ENCODE measurements at places on chromosomes 6 and 20. TPM values are rescaled to one million over a fixed set of nuclear protein-coding genes. Genes with fewer than 3 reads are reported as not detected.

GPR6 gene
- total RNA-seq: not detected

C20orf141 gene
- total RNA-seq: not detected

KIF13A gene
- total RNA-seq: 73.8 TPM

SUMO4 gene
- total RNA-seq: 5.4 TPM

DNA sequence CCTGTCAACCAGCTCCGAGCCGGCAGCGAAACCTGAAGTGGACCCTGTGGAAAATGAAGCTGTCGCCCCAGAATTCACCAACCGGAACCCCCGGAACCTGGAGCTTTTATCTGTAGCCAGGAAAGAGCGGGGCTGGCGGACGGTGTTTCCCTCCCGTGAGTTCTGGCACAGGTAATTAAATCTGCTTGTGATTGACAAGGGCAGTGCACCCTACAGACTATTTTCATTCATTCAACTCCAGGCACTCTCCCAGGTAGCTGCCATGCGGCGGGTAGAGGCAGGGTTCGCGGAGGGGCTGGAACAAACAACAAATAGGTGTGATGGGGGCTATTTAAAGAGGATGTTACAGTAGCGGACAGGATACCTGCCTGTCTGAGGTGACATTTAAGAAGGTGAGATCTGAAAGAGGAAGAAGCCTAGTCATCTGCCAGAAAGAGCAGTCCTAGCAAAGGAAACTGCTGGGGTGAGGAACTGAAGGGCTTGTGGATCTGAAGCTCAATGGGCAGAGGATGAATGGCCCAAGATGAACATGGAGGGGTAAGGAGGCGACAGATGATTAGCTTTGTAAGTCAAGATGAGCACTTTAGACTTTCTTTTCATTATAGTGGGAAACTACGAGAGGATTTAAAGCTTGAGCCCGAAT, 810 bp downstream of the MRPL18 start:
- H3K27ac ChIP-seq: peak overlapping the region; percentile 98
- H3K4me3 ChIP-seq: peak overlapping the region; percentile 96
- no peaks in the 10 kb centered on the region for H3K4me1 ChIP-seq
- no peaks in the 10 kb centered on the region for H3K27me3 ChIP-seq

DNA sequence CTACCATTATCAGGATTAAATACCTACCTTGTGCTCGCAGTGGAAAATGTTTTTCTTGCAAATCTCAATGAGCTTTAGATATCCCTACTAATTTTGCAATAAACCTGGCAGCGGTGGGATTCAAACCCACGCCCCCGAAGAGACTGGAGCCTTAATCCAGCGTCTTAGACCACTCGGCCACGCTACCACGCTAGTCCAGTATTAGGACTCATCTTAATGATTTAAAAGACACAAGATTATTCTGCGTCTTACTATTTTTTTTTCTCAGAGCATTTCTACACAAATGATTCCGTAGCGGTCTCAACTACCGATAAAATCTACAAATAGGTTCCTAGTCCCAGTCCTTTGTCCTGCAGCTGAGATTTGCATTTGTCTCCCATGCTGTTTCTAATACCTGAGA, 35.2 kb upstream of the ZSCAN23 start:
- H3K36me3 ChIP-seq: no peaks in the 10 kb centered on the region
- H3K27ac ChIP-seq: no peak overlapping the region
- no peak overlapping the region for H3K4me3 ChIP-seq
- DNase-seq: no peak
- no peaks in the 10 kb centered on the region for H3K4me1 ChIP-seq

DNA sequence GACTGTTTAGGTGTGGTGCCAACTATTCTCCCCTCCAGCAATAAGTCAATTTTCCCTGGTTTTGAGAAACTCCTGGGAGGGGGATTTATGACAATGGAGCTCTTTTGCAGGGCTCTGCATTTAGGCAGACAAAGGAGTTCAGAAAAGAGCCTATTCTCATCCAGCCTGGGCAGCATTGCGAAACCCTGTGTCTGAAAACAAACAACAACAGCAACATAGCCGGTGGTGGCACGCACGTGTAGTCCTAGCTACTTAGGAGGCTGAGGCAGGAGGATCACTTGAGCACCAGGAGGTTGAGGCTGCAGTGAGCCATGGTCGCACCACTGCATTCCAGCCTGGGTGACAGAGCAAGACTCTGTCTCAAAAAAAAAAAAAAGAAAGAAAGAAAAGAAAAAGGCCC, 6.4 kb downstream of the CLPS start:
- peaks cover 34% of the 10 kb centered on the region for H3K27me3 ChIP-seq
- no peaks in the 10 kb centered on the region for H3K36me3 ChIP-seq
- H3K27ac ChIP-seq: no peak overlapping the region
- no peaks in the 10 kb centered on the region for H3K4me1 ChIP-seq

GRCh38 chr6:74075323-74075722, 379.3 kb downstream of the CD109 start:
- DNase-seq: peak; percentile 85
- no peaks in the 10 kb centered on the region for H3K27me3 ChIP-seq
- no peaks in the 10 kb centered on the region for H3K36me3 ChIP-seq
- H3K4me1 ChIP-seq: peaks cover 16% of the 10 kb centered on the region
- no peak overlapping the region for H3K4me3 ChIP-seq

DNA sequence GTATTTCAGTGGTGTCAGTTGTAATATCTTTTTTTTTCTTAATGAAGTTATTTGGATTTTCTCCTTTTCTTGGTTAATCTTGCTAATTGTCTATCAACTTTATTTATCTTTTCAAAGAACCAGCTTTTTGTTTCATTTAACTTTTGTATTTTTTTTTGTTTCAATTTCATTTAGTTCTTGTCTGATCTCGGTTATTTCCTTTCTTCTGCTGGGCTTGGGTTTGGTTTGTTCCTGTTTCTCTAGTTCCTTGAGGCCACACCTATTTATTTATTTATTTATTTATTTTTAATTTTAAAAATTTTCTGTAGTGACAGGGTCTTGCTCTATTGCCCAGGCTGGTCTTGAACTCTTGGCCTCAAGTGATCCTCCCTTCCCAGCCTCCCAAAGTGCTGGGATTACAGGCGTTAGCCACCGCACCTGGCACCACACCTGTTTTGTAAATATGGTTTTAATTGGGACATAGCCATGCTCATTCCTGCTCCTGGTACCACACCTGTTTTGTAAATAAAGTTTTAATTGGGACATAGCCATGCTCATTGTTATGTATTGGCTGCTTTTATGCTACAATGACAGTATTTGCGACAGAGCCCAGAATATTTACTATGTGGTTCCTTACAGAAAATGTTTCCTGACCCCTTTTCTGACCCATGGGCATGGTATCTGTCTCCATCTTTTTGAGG, 22.2 kb downstream of the KDM1B start:
- no peak overlapping the region for H3K4me3 ChIP-seq
- no peaks in the 10 kb centered on the region for H3K27me3 ChIP-seq
- no peaks in the 10 kb centered on the region for H3K4me1 ChIP-seq
- no peak overlapping the region for H3K27ac ChIP-seq

- H3K4me1 ChIP-seq: no peaks in the 10 kb centered on the region
- H3K4me3 ChIP-seq: no peak overlapping the region
- DNase-seq: no peak
- H3K27ac ChIP-seq: no peak overlapping the region
- no peaks in the 10 kb centered on the region for H3K27me3 ChIP-seq
- H3K36me3 ChIP-seq: no peaks in the 10 kb centered on the region
Measured at GRCh38 chr6:107625264-107625663, 135.3 kb downstream of the SOBP start.

- H3K36me3 ChIP-seq: no peaks in the 10 kb centered on the region
- H3K4me1 ChIP-seq: no peaks in the 10 kb centered on the region
- no peak overlapping the region for H3K27ac ChIP-seq
- H3K4me3 ChIP-seq: no peak overlapping the region
- H3K27me3 ChIP-seq: no peaks in the 10 kb centered on the region
- DNase-seq: no peak
Measured at GRCh38 chr6:2187826-2188225, 57.6 kb downstream of the GMDS start.

- no peaks in the 10 kb centered on the region for H3K36me3 ChIP-seq
- H3K27me3 ChIP-seq: no peaks in the 10 kb centered on the region
- no peak overlapping the region for H3K27ac ChIP-seq
- no peaks in the 10 kb centered on the region for H3K4me1 ChIP-seq
- H3K4me3 ChIP-seq: no peak overlapping the region
Measured at GRCh38 chr6:85493389-85493788, 43.5 kb downstream of the NT5E start.

GRCh38 chr20:54062812-54063280, 7.5 kb downstream of the BCAS1 start:
- H3K4me3 ChIP-seq: no peak overlapping the region
- H3K27me3 ChIP-seq: no peaks in the 10 kb centered on the region
- DNase-seq: no peak
- H3K36me3 ChIP-seq: no peaks in the 10 kb centered on the region
- no peak overlapping the region for H3K27ac ChIP-seq
- no peaks in the 10 kb centered on the region for H3K4me1 ChIP-seq

DNA sequence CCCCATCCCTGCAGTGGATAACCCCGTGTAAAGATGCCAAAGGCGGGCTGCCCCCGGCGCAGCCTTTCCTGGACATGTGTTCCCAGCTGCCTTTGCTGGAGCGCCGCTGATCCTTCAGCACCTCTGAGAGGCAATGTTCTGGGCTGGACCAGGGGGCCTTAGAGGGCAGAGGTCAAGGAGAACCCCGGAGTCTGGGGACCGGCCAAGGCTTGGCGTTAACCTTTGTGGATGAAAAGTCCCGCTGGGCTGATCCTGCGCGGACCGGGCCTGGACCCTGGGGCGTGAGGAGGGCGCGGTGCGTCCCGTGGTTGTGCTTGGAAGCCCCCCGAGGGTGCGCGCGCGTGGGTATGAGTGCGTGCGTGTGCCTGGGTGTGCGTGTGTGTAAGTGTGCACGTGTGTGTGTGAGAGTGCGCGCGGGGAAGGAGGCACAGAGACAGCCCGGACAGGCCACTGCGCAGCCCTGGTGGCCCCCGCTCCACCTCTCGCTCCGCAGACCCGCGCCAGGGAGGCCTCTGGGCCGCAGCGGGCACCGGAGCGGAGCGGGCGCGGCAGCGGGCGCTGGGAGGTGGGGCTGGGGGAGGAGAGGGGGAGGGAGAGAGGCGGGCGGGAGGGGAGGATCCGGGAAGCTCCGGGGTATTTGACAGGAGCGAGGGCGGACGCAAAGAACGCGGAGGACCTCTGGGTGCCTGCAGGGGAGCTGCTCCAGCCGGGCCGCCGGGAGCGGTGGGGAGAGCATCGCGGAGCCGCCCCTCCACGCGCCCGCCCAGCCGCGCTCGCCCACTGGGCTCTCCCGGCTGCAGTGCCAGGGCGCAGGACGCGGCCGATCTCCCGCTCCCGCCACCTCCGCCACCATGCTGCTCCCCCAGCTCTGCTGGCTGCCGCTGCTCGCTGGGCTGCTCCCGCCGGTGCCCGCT, at the start of gene SMOC2:
Gene SMOC2 (plus strand): TSS at position 665 of the 914 bp plus-strand sequence. CDS start 187 bp downstream, at position 852.
- DNase-seq: no peak
- peak within 1 kb of the TSS; percentile 75 for H3K4me3 ChIP-seq
- H3K27me3 ChIP-seq: no peaks in the 10 kb centered on the region
- H3K27ac ChIP-seq: peak within 1 kb of the TSS; percentile 68
- no peaks in the 10 kb centered on the region for H3K36me3 ChIP-seq
- no peaks in the 10 kb centered on the region for H3K4me1 ChIP-seq

DNA sequence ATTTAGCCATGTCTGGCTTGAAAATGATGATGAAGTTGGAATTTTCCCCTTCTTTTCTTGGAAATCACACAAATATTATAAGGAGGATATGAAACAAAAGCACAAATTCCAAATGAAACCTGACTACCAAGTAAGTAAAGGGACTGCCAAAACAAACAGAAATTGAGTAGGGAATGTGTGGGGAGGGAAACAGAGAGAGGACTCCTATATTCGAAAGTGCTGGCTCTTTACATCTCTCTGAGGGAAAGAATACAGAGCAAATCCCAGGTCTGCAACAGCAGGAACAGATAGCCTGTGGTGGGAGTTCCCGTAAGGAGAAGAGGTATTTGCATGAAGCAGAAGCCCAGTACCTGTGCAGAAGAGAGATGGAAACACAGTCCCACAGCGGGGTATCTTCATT, 583.7 kb downstream of the EPM2A start:
- H3K4me1 ChIP-seq: peaks cover 16% of the 10 kb centered on the region
- no peaks in the 10 kb centered on the region for H3K36me3 ChIP-seq
- no peak overlapping the region for H3K4me3 ChIP-seq
- no peaks in the 10 kb centered on the region for H3K27me3 ChIP-seq

GRCh38 chr6:15715060-15715459, 52.2 kb upstream of the DTNBP1 start:
- no peak overlapping the region for H3K4me3 ChIP-seq
- DNase-seq: no peak
- H3K36me3 ChIP-seq: no peaks in the 10 kb centered on the region
- no peaks in the 10 kb centered on the region for H3K27me3 ChIP-seq
- H3K27ac ChIP-seq: no peak overlapping the region
- no peaks in the 10 kb centered on the region for H3K4me1 ChIP-seq

- no peaks in the 10 kb centered on the region for H3K4me1 ChIP-seq
- no peaks in the 10 kb centered on the region for H3K27me3 ChIP-seq
- DNase-seq: no peak
Measured at GRCh38 chr20:19692100-19692499, 66.0 kb upstream of the RIN2 start.

GRCh38 chr6:150492507-150492906, 107.2 kb upstream of the PLEKHG1 start:
- DNase-seq: no peak
- no peak overlapping the region for H3K27ac ChIP-seq
- no peaks in the 10 kb centered on the region for H3K4me1 ChIP-seq
- no peaks in the 10 kb centered on the region for H3K27me3 ChIP-seq
- H3K36me3 ChIP-seq: no peaks in the 10 kb centered on the region
- no peak overlapping the region for H3K4me3 ChIP-seq

DNA sequence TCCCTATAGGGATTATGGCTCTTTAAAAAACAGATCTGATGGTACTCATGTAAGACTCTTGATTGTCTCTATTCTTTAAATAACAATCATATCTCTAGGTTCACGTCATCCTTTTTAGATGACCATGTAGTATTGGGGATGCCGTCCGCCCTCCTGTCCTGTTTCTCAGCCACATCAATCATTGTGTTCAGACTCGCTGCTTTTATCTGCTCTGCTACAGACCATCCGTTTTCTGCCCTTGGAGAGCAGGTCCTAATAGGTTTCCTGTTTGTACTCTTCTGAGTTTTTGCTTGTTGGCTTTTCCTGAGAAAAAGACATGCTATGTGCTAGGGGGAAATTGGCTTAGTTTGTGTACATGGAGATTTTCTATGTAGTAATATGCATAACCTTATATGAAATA, 76.8 kb downstream of the SASH1 start:
- no peak overlapping the region for H3K4me3 ChIP-seq
- H3K36me3 ChIP-seq: no peaks in the 10 kb centered on the region
- no peak for DNase-seq
- H3K27me3 ChIP-seq: no peaks in the 10 kb centered on the region

DNA sequence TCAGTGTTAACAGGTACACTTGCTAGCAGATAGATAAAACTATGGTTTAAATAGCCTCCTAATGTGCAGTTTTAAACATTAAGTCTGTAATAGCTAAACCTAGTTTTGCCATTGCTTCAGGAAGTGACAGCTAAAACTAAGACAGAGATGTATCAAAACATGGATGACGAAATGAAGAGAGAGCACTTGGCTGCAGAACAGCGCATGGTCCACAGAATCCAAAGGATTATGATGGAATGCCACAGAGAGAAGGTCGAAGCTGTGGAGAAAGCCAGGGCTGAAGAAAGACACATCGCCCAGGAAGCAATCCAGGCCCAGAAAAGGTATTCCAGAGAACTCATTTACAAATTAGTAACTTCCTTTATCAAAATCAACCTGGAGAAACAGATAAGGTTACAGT, 11.6 kb downstream of the C6orf163 start:
- H3K4me1 ChIP-seq: no peaks in the 10 kb centered on the region
- DNase-seq: no peak
- H3K27ac ChIP-seq: no peak overlapping the region
- no peaks in the 10 kb centered on the region for H3K27me3 ChIP-seq
- no peaks in the 10 kb centered on the region for H3K36me3 ChIP-seq

- DNase-seq: peak; percentile 59
- no peaks in the 10 kb centered on the region for H3K27me3 ChIP-seq
- no peaks in the 10 kb centered on the region for H3K36me3 ChIP-seq
- no peak overlapping the region for H3K4me3 ChIP-seq
Measured at GRCh38 chr6:158057213-158057987, 75.7 kb downstream of the SYNJ2 start.
